ENCODE measurements at places on chromosomes 11 and 22.

DNA sequence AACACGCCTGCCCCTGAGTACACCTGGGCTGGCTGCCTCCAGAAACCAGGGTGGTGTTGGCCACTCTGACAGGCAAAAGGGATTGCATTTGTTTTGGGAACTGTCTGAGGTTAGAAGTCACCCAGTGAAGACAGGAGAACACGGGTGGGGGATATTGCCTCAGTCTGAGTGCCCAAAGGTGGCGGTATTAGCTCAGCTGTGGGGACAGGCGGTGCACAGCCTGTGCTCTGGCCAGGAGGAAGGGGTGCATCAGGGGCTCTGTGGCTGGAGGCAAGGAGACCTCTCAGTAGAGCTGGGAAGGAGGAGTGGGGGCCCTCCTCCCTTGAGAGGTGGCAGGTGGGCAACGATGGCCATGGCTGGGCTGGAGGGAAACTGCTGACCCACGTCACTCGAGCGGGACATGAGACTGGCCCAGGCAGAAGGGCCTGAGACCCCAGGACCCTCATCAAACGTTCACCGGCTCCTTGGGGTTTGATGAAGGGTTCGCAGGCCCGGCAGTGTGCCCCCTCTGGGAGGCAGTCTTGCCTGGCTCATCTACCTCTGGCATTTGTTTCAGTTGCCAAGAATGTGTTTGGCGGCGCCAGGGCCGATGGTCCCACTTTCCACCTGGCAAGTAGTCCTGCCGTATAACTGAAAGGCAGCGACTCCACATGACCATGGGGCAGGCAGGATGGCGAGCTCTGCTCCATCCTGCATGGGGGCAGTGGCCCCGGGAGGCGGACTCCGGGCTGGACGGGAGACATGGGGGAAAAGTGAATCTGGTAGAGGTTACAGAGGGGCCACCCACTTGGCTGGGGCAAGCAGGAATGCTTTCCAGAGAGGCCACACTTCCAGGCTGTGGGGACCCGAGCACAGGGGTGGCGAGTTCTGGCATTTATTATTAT lies 52.8 kb upstream of the SMIM38 start:
- DNase-seq: no peak

GRCh38 chr22:26445577-26446275 lies 16.7 kb downstream of the ASPHD2 start:
- DNase-seq: no peak

DNA sequence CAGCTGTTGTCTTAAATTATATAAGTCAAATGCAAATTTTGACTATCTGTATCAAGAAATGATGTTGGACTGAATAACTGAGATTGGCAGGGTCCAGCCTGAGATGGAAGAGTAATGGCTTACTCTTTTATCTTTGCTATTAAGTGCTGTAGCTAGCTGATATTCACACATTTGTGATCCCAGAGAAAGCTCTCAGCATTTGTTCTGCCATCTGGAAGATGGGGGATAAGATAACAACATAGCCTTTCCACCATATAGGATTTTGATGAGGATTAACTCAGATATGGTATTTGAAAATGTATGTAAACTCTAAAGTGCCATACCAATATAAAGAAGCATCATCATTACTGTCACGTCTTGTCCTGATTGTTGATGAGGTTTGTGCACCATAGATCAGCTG lies 1063.2 kb upstream of the TENM4 start:
- no peak for DNase-seq

GRCh38 chr22:27578937-27579617 lies 222.5 kb downstream of the MN1 start:
- no peak for DNase-seq

GRCh38 chr11:33134276-33134675 lies 27.0 kb downstream of the CSTF3 start:
- no peak for DNase-seq

GRCh38 chr11:114738954-114739353 lies 60.6 kb downstream of the NXPE2 start:
- DNase-seq: peak; percentile 55

GRCh38 chr22:29385748-29386147 lies 2.6 kb downstream of the AP1B1 start:
- no peak for DNase-seq

- DNase-seq: no peak
Measured at GRCh38 chr11:124732230-124732629, 7.5 kb upstream of the NRGN start.

GRCh38 chr11:125494031-125494360 lies 2.1 kb downstream of the FEZ1 start:
- DNase-seq: no peak

GRCh38 chr11:62593434-62594044 lies 2.2 kb upstream of the TUT1 start:
- DNase-seq: peak; percentile 40

DNA sequence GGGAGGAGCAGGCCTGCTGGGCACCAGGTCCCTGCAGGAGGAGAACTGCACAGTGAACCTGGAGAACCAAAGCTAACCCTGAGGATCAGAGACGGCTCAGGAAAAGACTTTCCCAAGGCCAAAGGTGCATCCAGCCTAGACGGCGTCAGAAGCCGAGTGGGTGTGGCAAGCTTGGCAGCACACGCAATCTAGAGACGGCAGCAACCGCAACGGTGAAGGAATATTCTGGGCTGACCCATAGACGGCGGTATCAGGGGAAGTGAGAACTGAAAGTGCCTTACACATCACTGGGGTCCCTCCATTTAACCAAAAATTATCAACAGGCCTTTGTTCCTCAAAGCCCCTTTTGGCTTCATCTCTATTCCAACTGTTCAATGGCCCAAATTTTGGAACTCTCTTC lies 26.2 kb downstream of the SPATA19 start:
- DNase-seq: no peak

- no peak for DNase-seq
Measured at GRCh38 chr22:29256606-29257325, 11.0 kb downstream of the RHBDD3 start.

GRCh38 chr11:10301656-10302358 lies 3.1 kb upstream of the ADM start:
- no peak for DNase-seq

GRCh38 chr11:24855951-24856350 lies 359.1 kb downstream of the LUZP2 start:
- no peak for DNase-seq

- no peak for DNase-seq
Measured at GRCh38 chr22:24208012-24208749, 26.9 kb downstream of the SUSD2 start.

DNA sequence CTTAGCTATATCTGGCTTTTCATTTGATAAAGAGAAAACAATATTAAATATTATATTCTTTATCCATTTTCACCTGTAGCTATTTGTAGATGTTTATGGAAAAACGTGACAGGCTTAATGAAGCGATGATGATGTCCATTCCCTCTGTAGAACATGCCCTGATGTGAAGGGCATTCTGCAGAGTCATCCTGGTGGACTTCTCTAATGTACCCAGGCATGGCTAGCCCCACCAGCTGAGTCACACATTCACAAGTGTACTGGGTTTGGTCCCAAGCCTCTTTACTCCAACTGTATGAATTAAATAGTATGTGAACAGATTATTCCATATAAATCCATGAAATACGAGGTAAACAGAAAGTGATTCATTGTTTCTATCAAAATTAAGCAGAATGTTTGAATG lies 139.3 kb downstream of the CADM1 start:
- no peak for DNase-seq

GRCh38 chr11:72244361-72245262 lies 636 bp upstream of the PHOX2A start:
- DNase-seq: no peak

DNA sequence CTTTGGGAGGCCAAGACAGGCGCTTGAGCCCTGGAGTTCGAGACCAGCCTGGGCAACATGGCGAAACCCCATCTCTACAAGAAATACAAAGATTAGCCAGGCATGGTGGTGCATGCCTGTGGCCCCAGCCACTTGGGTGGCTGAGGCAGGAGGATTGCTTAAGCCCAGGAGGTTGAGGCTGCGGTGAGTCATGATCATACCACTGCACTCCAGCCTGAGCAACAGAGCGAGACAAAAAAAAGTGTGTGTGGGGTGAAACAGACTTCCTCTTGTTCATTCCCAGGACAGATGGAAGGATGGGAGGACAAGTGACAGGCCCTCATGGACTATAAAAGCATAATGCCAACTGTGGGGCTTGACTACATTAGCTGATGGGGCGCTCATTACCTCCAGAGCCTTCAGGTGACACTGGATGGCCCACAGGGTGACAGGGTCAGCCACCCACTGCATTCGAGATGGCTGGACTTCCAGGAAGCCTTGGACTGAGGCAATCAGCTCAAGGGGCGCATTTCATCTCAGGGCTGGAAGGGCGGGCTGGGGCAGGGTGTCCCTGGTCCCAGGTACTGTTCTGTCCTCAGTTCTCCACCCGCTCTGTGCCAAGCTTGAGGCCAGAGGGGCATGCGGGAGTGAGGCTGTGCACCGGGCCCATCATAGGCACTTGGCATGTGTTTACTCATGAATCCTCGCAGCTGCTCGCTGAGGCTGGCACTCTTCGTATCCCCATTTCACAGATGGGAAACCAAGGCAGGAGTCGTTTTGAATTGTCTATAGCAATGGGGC lies 12.5 kb downstream of the NPTXR start:
- no peak for DNase-seq

DNA sequence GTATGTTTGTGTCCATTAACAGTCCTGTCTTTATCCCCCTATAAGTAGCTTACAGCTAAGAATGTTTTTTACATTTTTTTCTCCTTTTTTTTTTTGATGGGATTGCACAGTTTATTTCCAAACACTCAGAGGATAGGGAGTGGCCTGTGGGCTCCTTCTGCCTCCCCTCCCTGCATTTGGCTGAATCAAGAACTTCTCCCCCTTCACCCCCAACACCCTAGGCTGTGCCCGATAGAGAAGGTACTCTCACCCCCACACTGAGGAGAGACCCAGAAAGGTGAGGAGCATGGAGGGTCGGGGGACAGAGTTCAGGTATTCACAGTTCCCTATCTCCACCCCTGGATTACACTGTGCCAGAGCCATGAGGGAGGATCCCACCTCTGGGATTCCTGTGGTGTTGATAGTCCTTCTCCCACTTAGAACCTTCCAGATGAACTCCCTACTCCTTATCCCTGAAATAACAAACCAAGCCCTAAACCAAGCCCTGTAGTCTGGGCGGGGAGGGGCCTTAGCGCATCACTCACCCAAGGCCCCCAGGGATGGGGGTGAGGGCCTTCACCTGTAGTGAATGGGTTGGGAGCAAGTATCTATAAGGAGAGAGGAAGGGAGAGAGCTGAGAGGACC lies 97.1 kb downstream of the ADAMTS15 start:
- no peak for DNase-seq

DNA sequence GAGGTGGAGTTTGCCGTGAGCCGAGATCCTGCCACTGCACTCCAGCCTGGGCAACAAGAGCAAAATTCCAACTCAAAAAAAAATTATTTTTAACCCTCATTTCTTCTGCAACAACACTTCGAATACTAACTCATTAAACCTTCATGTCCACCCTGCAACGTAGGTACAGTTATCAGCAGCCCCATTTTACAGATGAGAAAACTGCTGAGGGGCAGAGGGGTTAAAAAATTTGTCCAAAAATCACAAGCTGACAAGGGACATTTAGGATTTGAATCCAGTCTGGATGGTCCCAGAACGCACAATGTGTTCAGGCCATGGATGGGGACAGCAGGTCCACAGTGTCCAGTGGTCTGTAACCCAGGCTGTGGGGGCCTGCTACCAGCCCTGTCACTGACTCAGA lies 29.0 kb downstream of the RHOD start:
- no peak for DNase-seq

GRCh38 chr11:28701760-28702449 lies 593.7 kb downstream of the METTL15 start:
- DNase-seq: no peak

- no peak for DNase-seq
Measured at GRCh38 chr11:102577182-102577581, 46.6 kb upstream of the MMP7 start.

DNA sequence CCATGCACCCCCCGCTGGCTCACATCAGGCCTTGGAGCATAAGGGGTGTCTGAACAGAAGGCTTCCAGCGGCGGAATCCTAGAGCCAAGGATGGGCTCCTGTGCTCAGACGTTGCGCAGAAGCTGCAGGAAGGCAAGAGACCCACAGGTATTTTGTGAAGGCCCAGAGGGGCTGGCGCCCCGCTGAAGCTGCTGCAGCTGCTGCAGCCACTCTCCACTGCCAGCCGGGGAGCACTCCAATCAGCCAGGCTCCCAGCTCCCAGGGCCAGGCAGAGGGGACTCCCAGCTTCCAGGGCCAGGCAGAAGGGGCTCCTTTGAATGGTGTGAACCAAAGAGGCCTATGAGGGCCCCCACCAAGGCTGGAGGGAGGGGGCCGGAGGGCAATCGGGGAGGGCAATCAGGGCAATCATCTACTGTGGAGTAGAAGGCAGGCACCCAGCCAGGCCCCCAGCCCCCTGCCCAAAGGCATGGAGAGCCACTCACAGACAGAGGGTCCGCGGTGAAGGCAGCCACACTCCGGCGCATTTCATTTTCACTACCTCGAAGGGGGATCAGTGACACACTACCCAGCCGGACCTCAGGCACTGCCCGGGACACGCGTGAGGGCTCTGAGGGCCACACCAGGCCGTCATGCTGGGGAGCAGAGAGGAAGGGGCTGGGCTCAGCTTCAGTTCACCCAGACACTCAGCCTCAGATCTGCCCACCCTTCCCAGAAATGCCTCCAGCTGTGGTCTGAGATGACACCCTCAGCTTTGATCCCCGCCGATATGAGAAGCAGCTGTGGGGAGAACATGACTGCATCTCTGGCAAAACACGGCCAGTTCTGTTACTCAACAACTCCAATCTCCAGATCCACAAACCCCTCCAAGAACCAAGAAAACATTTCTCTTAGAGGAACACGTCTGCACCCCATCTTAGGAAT lies 11.6 kb upstream of the PDE2A start:
- no peak for DNase-seq

- DNase-seq: no peak
Measured at GRCh38 chr11:97860237-97860636, 1160.5 kb upstream of the CNTN5 start.

- no peak for DNase-seq
Measured at GRCh38 chr11:68584991-68585524, 99.3 kb upstream of the GAL start.

DNA sequence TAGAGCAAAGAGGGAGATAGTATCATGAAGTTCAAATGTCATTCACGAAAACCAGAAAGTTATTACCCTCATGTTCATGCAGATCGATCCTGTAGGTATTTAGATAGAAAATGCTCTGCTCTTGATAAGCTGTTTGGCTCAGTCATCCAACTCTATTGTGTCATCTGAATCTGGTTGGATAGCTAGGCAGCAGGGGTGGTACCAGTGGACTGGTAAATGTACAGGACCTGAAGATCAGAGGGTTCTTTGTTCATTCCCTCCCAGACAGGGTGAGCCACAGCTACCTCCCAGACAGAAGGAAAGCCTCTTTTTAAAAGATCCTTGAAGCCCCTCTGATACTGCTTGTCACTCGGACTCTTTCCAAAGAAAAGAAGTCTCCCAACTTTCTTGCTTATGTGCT lies 29.8 kb upstream of the DRD2 start:
- no peak for DNase-seq

DNA sequence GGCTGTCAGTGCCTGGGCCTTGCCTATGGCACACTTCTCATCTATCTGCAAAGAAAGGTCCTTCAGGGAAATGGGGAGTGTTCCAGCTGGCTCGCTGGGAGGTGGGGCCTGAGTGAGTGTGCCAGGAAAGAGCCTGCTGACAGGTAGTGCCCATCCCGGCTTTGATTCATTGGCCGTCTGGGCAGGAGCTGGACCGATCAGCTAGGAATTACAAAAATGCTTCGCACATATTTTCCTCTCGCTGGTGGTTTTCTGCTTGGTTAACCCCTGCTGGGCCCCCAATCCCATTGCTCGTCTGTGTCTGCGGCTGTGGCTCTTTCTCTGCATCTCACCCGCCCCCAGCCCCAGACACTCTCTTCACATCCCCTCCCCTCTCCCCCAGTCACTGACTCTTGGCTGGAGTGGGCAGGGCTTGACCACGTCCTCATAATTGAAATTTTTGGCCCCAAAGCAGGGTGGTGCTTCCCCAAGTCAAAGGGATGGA lies 10.8 kb downstream of the LIF start:
- DNase-seq: no peak
